ENCODE measurements at places on chromosomes 4 and X. TPM values are rescaled to one million over a fixed set of nuclear protein-coding genes. Genes with fewer than 3 reads are reported as not detected.

OTUD6A gene
- polyA plus RNA-seq, result not detected

KLB gene
- polyA plus RNA-seq, result 1.1 TPM

DNA sequence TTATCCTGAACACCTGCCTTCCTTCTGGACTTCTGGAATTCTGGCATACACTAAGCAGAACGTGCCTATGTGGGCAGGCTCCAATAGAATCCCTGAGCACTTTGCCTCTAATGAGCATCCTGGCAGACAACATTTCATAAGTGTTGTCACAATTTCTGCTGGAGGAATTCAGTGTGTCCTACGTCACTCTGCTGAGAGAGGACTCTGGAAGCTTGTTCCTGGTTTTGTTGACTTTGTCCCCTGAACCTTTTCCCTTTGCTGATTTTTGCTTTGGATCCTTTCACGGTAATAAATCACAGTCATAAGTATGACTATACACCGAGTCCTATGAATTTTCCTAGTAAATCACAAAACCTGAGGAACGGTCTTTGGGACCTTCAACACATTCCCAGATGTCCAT is 43.2 kb downstream of the MTMR8 start:
- DNase-seq, result no peak

DNA sequence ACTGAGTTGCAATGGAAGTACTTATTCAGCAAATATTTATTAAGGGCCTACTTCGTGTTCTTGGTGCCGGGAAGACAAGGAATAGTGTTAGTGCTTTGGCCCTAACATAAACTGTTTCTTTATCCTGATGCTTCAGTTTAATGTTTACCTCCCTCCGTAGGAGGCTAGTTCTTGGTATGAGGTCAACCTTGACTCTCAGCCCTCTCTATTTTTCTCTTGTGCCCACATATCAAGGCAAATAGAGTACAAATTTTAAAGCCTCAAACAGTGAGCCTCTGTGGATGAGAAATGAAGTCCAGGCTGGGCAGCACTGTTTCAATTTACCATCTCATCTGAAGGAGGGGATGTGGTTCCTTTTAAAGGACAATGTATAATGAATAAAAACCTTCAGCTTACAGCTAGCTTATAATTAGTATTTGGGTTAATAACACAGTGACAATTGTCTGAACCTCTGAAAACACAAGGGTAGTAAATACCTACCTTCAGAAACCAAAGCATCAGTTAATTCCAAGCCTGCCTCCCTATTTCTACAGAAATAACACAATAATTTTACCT is 68.5 kb downstream of the SH3RF1 start:
- DNase-seq, result no peak

DNA sequence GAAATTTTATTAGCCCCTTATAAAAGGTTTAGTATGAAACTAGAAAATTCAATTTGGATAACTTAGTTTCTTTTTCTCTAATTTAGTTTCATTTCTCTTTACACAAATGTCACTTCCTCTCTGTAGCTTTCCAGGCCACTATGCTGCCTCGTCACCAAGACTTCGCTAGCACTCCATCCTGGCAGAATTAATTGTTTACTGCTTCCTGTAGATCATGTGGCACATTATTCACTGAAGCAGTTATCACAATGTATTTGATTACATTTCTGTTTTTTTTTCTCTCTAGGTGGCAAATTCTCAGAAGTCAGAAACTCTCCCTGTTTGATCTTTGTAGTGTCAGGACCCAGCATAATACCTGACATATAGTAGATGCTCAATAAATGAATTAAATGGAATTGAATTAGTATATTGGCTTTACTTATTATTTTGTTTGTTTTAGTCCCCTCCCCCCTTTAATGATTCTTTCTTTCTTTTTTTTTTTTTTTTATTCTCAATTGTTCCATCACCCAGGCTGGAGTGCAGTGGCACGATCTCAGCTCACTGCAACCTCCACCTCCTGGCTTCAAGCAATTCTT is 9.3 kb upstream of the SAT1 start:
- no peak for DNase-seq

- no peak for DNase-seq
Measured at GRCh38 chr4:87716371-87717265, 66.5 kb downstream of the DMP1 start.

DGKQ gene
- polyA plus RNA-seq, result 10.0 TPM

GRCh38 chr4:8871417-8872401 is at the start of gene HMX1:
Gene HMX1 (minus strand): TSS chr4:8871839. CDS start chr4:8871614, 225 bp downstream.
- no peak for DNase-seq

CORIN gene
- not detected for polyA plus RNA-seq

CFAP47 gene
- polyA plus RNA-seq, result not detected

DNA sequence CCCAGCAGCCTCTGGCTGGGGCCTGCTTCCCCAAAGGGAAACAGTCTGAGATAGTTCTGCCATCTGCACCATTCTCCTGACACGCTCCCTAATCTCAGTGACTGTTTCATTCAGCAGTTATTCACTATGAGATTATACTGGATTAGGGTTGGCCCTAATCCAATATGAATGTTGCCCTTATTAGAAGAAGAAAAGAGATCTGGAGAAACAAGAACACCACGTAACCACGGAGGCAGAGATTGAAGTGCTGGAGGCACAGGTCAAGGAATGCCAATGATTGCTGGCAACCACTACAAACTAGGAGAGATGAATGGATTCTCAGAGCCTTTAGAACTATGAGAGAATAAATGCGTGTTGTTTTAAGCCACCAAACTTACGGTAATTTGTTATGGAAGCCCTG is 7.4 kb downstream of the ACOX3 start:
- no peak for DNase-seq

GRCh38 chr4:17284323-17285175 is 227.3 kb downstream of the QDPR start:
- DNase-seq, result no peak

- DNase-seq, result no peak
Measured at GRCh38 chrX:96590403-96590802, 94.2 kb upstream of the DIAPH2 start.

BEX5 gene
- polyA plus RNA-seq, result 9.5 TPM

- peak; percentile 27 for DNase-seq
Measured at GRCh38 chr4:127622921-127623796, 9.6 kb upstream of the INTU start.

- DNase-seq, result no peak
Measured at GRCh38 chrX:125003746-125004446, 315.8 kb upstream of the TEX13C start.

SORBS2 gene
- polyA plus RNA-seq, result 74.9 TPM

- no peak for DNase-seq
Measured at GRCh38 chr4:76283900-76284299, 22.6 kb upstream of the STBD1 start.

DNA sequence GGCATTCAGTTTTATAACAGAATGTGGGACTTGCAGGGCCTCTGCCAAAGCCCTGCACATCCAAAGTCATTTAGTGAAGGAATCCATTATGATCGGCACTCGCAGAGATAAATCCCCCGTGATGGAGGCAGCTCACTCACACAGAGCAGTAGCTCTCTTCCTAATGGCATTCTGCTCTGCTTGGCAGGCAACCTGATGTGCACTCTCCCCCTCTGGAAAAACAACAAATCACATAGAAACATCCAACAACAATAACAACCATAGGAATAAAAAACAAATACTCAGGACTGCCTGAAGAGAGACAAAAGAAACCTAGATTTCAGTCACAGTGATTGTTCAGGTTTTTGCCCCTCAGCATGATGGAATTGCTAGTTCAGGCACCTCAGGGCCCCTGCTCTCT is 59.7 kb downstream of the NAA11 start:
- no peak for DNase-seq

ARHGAP24 gene
- polyA plus RNA-seq, result 11.5 TPM

ARX gene
- polyA plus RNA-seq, result 2.1 TPM

- no peak for DNase-seq
Measured at GRCh38 chr4:84848432-84848831, 118.1 kb downstream of the WDFY3 start.

DNA sequence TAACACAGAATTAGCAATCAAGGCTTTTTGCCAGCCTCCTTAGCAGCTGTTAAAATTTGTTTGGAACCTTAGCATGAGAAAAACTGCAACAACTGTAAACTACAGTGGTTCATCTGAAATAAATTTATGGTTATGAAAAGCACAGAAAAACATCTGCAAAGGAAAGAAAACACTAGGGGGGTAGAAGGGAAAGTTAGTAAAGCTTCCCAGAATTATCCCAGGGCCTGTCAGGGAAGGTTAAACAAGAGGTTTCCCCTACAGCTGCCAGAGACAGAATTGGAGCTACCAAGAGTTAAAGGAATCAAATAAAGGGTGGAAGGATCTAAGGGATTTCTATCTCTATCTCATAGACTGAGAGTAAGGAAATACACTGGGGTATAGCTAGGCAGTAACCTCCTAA is 234.7 kb upstream of the DIAPH2 start:
- DNase-seq, result no peak

DNA sequence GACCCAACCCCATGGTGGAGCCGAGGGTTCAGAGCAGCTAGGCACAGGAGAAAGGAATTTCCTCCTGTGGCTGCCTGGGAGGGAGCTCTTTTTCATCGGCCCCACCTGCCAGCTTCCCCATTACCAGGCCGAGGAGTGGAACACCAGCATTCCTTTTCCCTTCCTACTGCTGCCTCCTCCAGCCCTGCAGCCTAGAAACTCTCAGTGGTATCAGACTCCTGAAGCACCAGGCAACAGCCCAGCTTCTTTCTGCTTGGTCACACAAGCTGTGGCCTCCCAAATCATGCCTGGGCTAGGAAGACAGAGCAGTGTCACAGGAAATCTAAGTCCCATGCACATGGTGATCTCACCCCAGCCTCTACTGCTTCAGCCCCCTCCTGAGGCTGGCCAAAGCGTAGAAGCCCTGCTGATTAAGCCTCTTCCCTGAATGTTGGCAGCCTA is 30.1 kb downstream of the RTL5 start:
- DNase-seq, result no peak

GRCh38 chrX:11109968-11110367 is 1.2 kb upstream of the HCCS start:
- DNase-seq, result no peak

- no peak for DNase-seq
Measured at GRCh38 chr4:182010876-182011275, 232.3 kb upstream of the TENM3 start.

POLN gene
- 2.5 TPM for polyA plus RNA-seq

TKTL2 gene
- polyA plus RNA-seq, result not detected

NPNT gene
- 48.6 TPM for polyA plus RNA-seq

DNA sequence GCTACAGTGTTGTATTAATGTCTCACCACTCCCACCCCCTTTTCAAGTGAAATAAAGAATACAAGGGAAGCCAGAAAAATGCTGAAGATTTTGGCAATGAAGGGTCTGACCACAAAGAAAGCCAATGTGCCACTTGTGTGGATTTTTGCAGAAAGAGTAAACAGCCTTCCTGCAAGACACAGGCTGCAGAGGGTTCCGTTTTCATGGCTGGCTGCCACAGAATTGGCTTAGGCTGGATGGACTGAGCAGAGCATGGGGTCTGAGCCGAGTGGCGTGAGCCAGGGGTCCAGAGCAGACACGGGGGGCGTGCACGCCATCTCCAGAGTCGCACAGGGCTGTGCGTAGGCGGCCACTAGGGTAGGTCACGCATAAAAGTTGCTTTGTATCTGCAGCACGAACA is 69.2 kb downstream of the MTNR1A start:
- DNase-seq, result no peak

DNA sequence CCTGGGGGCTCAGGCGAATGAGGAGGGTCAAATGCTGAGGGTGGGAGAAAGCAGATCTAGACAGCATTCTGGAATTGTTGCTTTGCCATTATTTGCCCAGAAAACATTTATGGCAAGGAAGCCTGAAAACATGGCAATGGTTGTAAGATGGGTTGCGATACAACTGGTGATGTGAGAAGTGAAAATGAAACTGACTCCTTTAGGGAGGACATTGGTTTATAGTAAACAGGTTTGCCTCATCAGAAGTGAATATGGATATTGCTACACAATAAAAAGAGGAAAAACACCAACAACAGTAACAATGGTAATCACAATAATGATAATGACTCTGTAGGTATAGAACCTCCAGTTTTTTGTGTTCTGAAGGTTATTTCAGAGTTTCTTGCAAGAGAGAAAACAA is 107.0 kb upstream of the TBC1D9 start:
- no peak for DNase-seq

DNA sequence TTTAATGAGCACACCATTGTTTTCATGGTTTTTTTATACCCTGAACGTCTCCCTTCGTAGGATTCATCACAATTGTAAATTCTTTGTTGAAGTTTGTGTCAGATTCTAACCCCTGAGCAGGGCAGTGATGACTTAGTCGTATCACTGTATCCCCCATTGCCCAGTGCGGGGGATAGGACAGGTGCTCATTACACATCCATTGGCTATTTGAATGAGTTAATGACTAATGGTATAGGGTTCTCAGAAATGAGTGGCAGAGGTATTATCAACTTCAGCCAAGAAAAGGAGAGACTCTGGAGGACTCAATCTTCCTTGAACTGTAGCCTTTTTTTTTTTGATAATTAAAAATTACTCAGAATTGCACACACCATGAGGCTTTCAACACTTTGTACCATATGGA is 64.6 kb downstream of the SYNPO2 start:
- no peak for DNase-seq

GRCh38 chr4:74549936-74550335 is 105.0 kb downstream of the AREG start:
- DNase-seq, result no peak

DNA sequence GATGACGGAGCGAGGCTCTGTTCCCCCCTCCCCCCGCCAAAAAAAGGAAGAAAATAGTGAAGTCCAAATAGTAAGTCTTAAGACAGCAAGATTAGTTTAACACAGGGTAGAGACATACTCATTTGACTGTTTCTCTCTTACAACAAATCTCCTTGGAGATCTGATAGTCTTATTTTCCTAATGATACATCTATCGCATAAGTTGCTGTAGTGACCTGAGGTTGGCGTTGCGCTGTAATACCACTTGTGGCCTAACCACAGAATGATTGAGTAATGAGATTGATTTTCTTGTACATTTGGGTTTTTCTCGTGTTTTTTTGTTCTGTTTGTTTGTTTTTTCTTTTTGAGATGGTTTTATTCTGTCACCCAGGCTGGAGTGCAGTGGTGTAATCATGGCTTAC is 27.2 kb downstream of the OCIAD1 start:
- DNase-seq, result no peak

GRCh38 chr4:143375326-143376073 is 38.8 kb downstream of the GAB1 start:
- DNase-seq, result no peak

GRCh38 chrX:108309144-108309543 is 129.1 kb downstream of the COL4A6 start:
- DNase-seq, result no peak

DNA sequence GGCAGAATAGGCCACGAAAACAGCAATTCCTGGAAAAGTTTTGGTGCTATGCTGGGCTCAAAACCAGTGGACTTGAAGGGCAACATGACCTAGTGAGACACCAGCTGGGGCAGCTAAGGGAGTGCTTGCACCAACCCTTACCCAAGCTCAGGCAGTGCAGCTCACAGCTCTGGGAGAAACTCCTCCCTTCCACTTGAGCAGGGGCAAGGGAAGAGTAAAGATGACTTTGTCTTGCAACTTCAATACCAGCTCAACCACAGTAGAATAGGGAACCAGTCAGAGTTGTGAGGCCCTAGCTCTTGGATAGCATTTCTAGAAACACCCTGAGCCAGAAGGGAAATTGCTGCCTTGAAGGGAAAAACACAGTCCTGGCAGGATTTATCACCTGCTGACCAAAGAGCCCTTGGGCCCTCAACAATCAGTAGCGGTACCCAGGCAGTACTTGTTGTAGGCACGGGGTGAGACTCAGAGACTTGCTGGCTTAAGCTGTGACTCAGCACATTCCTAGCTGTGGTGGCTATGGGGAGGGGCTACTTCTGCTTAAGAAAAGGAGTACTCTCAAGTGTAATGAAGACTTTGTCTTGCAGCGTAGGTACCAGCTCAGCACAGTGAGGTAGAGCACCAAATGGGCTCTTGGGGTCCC is 19.7 kb upstream of the ABCG2 start:
- peak; percentile 19 for DNase-seq

MAMLD1 gene
- 8.8 TPM for polyA plus RNA-seq

GRCh38 chr4:40630335-40631021 is 814 bp upstream of the RBM47 start:
- peak; percentile 80 for DNase-seq
